Left ventricle myocardium superior (tissue), 1 donor: ENCODE measurements at places on chromosomes 7 and 10. TPM values are rescaled to one million over a fixed set of nuclear protein-coding genes. Genes with fewer than 3 reads are reported as not detected.

DNA sequence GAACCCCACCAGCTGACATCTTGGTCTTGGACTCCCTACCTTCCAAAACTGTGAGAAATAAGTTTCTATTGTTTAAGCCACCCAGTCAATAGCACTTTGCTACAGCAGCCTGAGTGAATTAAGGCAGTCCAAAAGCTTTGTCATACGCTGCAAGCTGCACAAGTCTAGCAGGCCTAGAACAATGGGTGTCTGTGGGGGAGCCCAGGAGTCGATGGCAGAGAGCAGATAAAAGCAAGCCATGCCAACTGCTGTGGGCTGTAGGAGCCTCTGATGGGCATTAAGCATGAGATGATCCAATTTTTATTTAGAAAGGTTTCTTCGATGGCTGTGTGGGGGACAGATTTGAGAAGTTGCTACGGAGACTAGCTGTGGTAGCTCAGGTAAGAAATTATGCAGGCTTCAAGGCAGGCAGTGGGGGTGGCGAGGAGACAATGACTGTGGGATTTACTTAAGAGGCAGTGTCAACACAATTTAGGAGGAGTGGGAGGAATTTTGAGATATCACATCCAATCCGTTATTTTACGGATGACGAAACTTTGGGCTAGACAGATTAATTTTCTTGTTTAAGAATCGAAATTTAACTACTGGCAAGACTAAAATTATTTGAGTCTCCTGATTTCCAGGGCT lies 110.4 kb downstream of the NRCAM start:
- DNase-seq: no peak

DNA sequence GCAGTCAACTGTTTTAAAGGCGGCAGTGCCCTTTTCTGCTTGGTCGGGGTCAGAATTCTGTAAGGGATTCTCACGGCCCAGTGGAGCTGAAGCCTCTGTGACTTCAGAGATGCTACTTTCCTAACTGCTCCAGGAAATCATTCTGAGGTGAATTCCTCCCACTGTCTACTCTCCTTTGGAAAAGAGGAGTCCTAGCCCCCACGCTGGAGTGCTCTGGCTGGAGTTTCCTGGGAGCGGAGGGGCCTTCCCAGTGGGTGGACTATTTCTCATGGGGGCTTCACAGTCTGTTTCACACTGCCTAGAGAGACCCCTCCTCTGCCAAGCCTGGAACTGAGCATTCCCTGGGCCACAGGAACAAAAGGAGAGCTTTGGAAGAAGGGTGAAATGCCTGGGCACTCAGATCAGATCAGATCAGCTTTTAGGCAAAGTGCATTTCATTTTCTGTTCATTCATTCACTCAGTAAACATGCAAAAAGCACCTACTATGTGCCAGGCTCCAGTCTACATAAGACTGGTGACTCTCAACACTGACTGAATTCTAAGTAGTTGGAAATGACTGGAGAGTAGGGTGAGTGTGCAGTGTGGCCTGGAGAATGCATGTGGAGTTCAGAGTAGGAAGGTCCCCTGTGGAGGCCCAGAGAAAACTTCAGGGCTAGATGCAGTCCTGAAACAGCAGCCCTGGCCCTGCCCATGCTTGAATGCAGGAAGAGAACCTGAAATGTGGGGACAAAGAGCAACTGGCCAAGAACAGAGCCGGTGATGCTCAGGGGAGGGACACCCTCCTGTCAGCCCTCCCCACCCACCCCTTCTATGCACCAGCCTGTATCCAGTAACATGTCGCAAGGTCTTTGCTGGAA lies 12.2 kb downstream of the ZNF488 start:
- DNase-seq: no peak

DNA sequence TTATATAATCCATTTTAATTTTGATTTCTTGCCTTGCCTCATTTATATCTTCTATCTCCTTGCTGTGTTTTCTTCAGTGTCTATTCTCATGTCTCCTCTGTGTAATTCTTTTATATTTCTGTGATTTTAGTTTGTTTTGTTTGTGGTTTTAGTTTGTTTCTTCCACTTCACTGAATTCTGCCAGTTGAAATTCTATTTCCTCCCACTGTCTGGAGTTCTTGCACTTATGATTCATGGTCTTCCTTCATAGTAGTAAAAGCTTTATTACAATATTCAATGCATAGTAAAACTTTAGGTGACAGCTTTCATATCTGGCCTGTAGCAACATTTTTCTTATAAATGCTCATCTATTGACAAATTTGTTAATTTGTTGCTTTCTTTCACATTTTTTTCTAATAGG lies 113.3 kb downstream of the MAGI2 start:
- no peak for DNase-seq

- DNase-seq: no peak
Measured at GRCh38 chr7:116436305-116436826, 63.2 kb upstream of the CAV2 start.

GRCh38 chr10:92420546-92421275 lies 129.7 kb downstream of the MARCHF5 start:
- no peak for DNase-seq

DNA sequence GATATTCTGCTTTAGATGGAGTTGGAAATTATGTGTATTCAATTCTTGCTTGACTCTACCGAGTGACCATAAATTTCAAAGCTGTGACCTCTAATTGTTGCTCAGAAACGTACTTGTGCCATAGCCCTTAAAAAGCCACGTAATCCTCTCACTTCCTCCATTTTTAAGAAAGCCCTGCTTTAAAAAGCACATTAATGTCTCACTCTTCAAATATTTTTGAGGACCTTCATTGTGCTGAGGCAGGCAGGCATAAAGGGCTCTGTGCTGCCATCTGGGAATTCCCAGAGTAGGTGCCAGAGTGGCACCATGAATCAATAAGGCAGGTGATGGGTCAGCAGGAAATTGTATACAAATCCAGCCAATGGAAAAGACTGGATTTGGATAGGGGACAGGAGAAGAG lies 97.7 kb upstream of the FAM204A start:
- no peak for DNase-seq

Gene SERPINE1
- 1.3 TPM for total RNA-seq

Gene GBX1
- 1.5 TPM for total RNA-seq
